Effector CD8-positive, alpha-beta T cell (primary cell): ENCODE measurements at places on chromosomes 16 and 17.

DNA sequence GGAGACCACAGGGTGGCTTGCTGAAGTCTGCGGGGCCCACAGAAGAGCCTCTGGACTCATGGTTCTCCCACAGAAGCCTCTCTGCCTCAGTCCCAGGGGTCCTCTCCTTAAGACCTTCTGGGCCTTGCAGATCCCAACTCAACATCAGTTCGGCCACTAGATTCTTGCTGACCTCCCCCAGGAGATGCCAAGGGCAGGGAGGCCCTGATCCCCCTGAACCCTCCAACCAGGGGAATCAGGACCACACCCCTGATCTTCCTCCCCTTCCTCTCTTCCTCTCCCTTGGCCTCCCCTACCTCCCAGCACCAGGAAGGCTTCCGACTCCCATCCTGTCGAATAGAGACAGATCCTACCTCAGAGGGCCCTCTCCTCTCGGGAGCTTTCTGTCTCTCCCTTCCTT, 53.4 kb downstream of the NOS2 start:
- DNase-seq, result no peak

DNA sequence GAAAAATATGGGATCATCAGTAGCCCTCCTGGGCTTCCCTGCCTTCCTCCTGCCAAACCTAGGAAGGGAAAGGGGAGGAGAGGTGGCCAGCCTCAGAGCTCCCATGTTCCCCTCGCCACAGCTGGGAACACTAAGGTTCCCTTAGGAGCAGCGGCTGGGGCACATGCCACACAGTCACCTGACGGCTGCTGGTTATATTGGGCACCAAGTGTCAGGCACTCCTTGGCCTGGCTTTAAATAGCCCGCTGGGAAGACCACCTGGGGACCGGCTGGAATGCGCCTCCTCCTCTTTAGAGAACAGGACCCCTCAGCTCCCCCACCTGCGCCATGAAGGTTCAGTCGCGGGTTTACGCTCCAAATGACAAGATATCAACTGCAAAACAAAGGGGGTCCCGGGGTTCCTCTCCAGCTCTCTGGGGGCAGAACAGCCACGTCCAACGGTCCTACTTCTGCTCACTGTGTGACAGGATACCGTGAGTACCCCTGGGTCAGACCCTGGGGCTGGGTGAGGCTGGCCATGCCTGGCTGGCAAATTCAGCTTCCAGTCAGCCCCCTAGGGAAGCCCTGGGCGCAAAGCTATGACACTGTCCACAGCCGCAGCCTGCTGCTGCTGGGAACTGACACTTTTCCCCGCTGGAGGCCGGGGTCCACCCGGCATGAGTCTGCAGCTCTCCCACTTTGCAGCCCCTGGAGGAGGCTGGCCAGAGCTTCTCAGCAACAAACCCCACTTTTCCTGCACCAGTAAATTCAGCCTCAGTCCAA, 3.3 kb downstream of the SMIM5 start:
- no peak for DNase-seq

GRCh38 chr17:57097832-57098421, 12.9 kb downstream of the AKAP1 start:
- no peak for DNase-seq

- DNase-seq, result no peak
These were observed 54.8 kb downstream of the PIMREG start for GRCh38 chr17:6498901-6499540.

GRCh38 chr16:10090816-10091215, 91.4 kb downstream of the GRIN2A start:
- no peak for DNase-seq

DNA sequence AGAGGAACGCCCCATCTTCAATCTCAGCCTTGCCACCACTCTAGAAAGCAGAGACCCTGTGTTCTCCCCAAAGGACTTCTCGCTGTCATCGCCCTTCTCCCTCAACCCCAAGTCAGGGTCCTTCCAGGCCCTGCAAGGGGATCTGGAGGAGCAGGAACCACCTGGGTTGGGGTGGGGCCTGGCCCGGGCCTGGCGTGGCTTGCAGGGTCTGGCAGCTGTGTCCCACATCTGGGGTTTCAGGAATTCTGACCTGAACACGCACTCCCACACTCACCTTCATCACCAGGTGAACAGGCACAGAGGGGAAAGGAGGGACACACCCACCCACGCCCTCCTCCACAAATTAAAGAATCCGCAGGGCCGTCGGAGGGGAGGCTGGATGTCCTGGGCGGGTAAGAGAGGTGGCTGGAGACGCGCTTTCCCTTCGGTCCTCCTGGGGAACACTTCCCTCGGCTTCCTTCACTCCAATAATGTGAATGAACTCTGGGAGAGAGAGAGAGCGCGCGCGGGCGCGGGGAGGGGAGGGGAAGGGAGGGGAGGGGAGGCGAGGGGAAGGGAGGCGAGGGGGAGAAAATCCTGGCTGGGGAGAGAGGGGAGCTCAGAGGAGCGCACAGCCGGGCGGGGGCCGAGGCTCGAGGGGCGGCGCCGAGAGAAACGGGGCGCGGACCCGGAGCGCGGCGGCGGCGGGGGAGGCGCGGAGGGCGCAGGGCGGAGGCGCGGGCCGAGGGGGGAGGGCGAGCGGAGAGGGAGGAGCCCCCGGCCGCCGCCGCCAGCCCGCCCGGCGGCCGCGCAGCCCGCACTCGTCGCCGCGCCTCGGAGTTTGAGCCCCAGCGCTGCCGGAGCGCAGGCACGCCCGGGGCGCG, at the start of gene CACNG4:
CACNG4 (plus strand) TSS at position 799 of the 863 bp plus-strand sequence. CDS start 205 bp downstream, outside the sequence.
- DNase-seq, result no peak

GRCh38 chr17:31566992-31567373, 175.5 kb downstream of the RAB11FIP4 start:
- DNase-seq, result no peak

GRCh38 chr17:49585422-49586027, 9.9 kb downstream of the NXPH3 start:
- no peak for DNase-seq

DNA sequence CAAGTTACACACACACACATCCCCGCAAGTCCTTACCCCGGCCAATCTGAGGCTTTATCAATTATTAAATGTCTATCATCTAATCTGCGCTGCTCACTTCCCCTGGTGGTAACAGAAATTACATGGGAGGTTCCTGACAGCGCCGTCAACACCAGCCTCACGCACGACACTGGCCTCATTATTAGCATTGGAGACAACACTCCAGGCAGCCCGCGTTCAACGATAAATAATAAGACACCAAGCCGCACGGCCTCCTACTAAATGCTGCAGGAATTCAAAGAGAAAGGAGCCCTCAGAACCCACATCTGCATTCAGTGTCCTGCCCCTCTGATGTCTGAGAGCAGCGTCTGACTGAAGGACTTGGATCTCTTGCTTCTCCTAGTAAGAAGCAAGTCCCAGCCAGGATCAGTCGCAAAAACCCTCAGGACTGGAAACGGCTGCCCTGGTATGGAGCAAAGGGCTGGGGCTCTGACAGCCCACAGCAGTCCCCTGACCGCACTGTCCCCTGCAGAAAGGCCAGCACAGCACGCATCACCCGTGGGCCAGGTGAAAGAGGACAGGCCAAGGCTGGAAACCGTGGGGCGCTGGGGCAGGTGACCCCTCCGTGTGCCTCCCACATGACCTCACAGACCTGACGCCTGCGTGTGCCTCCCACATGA, 7.6 kb upstream of the RPH3AL start:
- no peak for DNase-seq

- DNase-seq, result no peak
These were observed 1.4 kb downstream of the LPCAT2 start for GRCh38 chr16:55510185-55510805.

GRCh38 chr16:14072360-14072759, 1.2 kb downstream of the MRTFB start:
- no peak for DNase-seq

DNA sequence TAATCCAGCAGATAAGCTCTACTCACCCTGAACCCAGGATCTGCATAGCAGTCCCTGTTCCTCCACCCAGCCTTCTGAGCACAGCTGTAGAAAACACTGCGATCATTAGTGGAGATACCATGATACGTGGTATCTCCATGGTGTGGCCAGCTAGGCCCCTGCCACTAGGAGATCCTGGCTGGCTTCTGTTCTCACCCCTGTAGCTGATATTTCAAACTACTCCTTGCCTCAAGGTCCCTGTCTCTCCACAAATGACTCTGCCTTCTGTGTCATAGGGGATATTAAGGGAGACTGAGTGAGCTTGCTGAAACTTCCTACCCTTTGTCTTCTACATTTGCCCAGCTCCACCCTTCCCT, 44.3 kb downstream of the ERN1 start:
- no peak for DNase-seq

DNA sequence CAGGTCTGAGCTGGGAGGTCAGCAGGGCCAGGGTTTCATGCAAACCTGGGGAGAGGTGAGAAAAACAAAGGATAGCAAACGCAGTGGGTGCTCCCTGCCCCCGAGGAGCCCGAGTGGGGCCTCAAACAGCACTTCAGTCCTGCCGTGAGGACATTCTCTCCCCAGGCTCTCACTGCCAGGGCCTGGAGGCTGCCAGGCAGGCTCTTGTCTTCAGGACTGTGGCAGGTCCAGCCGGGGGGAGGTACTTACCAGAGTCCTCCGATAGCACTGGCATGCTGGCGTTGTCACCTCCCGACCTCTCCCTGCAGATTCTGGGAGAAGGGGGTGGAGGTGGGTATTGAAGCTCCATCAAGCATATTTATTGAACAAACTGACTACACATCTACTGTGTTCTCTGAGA, 1.3 kb downstream of the MPP3 start:
- no peak for DNase-seq

DNA sequence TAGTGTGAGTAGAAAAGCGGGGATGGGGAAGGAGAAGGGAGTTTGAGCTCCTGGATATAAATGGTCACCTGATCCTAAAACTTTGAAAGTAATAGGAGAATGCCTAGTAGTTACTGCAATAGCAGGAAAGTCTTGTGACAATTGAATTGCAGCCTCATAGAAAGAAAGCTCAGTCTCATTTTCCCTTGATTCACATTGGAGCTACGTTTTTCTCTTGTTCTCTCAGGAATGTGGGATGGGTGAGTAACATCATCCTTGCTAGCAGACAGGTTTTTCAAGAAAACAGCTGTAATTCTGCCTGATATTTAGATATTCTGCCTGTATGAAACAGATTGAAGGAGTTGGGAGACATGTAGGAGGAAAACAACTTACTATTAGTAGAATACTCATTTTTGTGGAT, 25.3 kb downstream of the SF3B3 start:
- no peak for DNase-seq

DNA sequence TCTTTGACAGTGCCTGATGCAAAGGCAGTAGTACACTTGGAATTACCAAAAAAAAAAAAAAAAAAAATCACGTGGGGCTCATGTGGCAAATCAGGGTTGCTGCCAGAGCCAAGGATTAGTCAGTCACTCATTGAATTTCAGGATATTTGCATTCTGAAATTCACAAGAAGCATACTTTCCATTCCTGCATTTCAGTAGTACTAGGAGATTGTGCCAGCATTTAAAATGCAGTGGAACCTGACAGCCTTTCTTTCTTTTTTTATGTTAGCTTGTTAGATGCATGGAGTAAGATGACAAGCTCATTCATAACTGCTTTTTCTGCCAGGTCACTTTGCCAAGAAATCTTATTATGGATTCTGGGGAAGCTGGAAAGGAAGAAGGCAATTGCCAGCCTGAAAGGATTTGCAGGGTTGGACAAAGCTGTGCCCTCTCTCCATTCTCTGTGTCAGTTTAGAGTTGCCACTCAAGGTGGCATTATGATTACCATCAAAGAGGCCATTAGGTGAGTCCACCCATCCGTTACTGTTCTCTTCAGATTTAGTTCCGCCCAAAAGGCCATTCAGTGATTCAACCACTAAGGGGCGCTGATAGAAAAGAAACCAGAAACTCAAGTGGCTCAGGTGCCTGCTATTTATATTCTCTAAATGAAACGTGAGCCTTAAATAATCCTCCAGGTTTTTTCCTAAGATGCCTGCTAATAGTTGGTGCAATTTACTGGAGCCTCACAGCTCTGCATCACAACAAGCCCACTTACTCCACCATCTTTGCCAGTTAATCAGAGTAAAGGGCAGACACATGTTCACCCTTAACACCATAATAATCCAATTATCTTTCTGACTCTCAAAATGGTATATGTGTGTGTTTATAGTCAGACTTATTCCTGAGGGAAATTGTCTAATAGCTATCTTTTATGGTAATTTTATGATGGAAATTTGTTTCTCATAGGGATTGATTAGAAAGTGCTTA, 59.0 kb downstream of the TANGO6 start:
- no peak for DNase-seq

GRCh38 chr17:7403727-7403976, 245 bp downstream of the TMEM256 start:
- DNase-seq, result no peak

DNA sequence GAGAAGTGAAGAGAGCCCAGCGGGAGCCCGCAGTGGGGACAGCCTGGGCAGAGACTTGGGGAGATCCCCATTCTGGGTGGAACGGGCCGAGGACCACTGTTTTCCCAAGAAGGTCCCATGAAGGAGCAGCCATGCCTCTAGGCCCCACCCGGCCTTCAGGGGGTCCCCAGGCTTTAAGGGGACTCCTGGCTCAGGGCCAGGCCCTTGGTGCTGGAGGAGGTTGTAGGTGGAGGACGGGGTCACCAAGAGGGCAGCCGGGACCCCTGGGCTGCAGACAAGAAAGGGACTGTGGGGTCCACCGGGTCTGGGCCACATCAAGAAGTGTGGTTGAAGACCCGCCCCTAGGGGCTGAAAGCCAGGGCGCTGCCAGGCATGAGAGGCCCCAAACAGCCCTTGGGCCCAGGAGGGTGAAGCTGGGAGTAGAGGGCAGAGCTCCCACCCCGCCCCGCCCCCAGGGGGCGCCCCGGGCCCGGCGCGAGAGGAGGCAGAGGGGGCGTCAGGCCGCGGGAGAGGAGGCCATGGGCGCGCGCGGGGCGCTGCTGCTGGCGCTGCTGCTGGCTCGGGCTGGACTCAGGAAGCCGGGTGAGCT, at the start of gene PRSS21:
PRSS21 (plus strand) TSS at position 487 of the 589 bp plus-strand sequence; CDS start at position 519, 32 bp downstream.
- peak; percentile 17 for DNase-seq

GRCh38 chr16:49816875-49817274, 39.0 kb downstream of the ZNF423 start:
- DNase-seq, result no peak

GRCh38 chr17:43627653-43628052, 34.1 kb downstream of the MEOX1 start:
- no peak for DNase-seq

- DNase-seq, result no peak
These were observed 19.1 kb downstream of the CDIP1 start for GRCh38 chr16:4519274-4520058.

GRCh38 chr17:21036361-21036881, 6.4 kb downstream of the USP22 start:
- DNase-seq, result no peak

GRCh38 chr17:38667099-38667786, 7.5 kb downstream of the EPOP start:
- peak; percentile 17 for DNase-seq

- no peak for DNase-seq
These were observed 114.5 kb upstream of the CHMP6 start for GRCh38 chr17:80876950-80877728.

GRCh38 chr16:27290562-27290961, 22.0 kb upstream of the NSMCE1 start:
- DNase-seq, result no peak
